Natural killer cell (primary cell): ENCODE measurements at places on chromosomes 2 and 18. TPM values are rescaled to one million over a fixed set of nuclear protein-coding genes. Genes with fewer than 3 reads are reported as not detected.

Gene GALNT13
- total RNA-seq, result not detected

DNA sequence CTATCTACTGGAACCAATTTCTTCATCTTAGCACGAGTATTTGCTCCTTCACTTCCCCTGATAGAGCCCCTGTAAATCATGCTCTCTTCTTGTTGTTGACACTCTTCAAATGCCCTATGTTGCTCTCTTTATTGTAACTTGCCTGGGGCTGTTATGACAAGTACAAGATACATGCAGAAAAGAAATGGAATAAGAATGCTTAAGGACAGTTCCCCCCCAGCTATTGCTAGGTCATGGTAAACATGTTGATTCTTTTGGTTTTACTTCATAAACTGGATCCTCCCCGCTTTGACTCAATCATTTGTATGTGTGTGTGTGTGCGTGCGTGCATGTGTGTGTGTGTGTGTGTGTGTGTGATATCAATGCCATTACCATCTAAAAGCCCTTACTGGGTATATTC is 368.5 kb upstream of the CNTNAP5 start:
- no peak overlapping the region for H3K27ac ChIP-seq
- no peak for DNase-seq
- no peaks in the 10 kb centered on the region for H3K27me3 ChIP-seq
- H3K4me1 ChIP-seq, result peaks cover 5% of the 10 kb centered on the region

GRCh38 chr18:37987901-37988300 is 422.3 kb upstream of the CELF4 start:
- H3K4me3 ChIP-seq, result no peak overlapping the region
- H3K36me3 ChIP-seq, result no peaks in the 10 kb centered on the region
- no peaks in the 10 kb centered on the region for H3K27me3 ChIP-seq
- no peak for DNase-seq
- no peaks in the 10 kb centered on the region for H3K4me1 ChIP-seq

DNA sequence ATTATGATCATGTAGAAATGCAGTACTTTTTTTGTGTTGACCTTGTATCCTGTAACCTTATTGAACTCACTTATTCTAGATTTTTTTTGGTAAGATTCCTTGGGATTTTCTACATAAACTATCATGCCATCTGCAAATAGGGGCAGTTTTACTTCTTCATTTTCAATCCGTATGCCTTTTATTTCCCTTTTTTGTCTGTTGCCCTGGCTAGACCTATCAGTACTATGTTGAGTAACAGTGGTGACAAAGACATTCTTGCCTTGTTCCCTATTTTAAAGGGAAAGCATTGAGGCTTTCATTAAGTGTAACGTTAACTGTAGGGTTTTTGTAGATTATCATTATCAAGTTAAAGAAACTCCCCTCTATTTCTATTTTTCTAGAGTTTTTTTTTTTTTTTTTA is 92.3 kb downstream of the LYPD1 start:
- DNase-seq, result no peak
- no peaks in the 10 kb centered on the region for H3K4me1 ChIP-seq
- H3K27me3 ChIP-seq, result no peaks in the 10 kb centered on the region
- H3K4me3 ChIP-seq, result no peak overlapping the region

Gene G6PC2
- total RNA-seq, result not detected

GRCh38 chr2:132441051-132441450 is 24.4 kb downstream of the GPR39 start:
- no peaks in the 10 kb centered on the region for H3K36me3 ChIP-seq
- no peaks in the 10 kb centered on the region for H3K27me3 ChIP-seq
- DNase-seq, result no peak
- no peak overlapping the region for H3K27ac ChIP-seq

DNA sequence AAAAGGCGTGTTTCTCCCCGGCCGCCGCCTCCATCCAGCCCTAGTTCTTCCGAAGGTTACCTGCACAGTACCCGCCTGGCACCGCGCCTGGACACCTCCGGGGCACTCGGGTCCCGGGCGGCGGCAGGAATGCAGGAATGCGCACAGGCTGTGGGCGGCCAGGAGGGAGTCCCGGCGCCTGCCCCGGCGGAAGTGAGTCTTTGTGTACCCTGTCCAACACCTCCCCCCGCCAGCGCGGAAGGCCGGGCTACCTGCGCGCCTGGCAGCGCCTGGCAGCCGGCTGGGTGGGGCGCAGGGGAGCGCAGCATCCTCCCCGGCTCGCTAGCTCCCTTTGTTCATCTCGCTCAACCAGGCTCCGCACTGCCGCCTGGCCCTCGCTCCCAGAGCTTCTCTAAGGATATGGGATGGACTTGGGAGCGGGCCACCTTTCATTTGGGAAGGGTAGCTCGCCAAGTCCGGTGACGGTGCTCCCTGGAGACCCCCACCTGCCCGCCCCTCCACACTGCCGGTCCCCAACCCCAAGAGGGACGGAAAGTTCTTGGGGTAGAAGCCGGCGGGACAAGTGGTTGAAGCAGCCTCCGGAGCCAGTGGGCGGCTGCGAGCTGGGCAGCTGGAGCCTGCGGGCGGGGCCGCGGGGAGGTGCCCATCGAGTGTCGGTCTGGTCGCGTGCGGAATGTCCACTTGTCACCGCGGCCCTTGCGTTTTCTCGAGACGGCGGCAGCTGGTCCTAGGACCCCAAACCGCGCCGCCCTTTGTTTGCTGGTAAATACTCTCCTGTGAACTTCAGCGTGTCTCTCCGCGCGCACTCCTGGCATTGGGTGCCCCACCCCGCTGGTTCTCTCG is 1.2 kb upstream of the ST6GAL2 start:
- H3K4me1 ChIP-seq, result peaks cover 6% of the 10 kb centered on the region
- H3K27ac ChIP-seq, result no peak overlapping the region
- H3K4me3 ChIP-seq, result no peak overlapping the region
- no peaks in the 10 kb centered on the region for H3K36me3 ChIP-seq
- peaks cover 5% of the 10 kb centered on the region for H3K27me3 ChIP-seq
